ENCODE measurements at places on chromosomes 4 and X.

- no peak for DNase-seq
Observed at GRCh38 chr4:3322059-3322550, 29.3 kb downstream of the RGS12 start.

GRCh38 chrX:130560544-130560943 lies 158.8 kb downstream of the RBMX2 start:
- DNase-seq: no peak

DNA sequence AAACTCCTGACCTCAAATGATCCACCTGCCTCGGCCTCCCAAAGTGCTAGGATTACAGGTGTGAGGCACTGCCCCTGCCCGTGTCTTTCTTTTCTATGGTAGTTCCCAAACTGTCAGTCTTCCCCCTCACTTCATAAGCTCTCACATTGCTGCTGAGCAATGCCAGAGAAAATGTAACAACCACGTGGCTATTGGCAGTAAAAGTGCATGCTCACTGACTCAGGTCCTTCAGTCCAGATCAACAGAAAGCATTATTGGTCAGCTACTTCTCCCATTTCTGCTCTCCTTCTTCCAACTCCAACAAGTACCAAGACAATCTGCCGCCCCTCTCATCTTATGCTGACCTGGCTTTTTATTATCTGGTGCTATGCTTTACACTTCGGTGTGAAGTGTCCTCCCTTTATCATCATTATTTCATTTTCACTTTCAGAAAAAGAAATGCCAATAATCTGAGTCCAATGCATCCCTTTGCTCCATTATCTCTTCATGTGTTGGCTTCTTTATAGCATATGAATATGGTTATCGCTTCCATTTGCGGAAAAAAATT lies 133.8 kb upstream of the UGT8 start:
- DNase-seq: no peak

GRCh38 chr4:34046580-34046979 lies 2197.7 kb downstream of the ARAP2 start:
- DNase-seq: peak; percentile 9

GRCh38 chrX:38985375-38985774 lies 184.1 kb downstream of the MID1IP1 start:
- no peak for DNase-seq

- DNase-seq: no peak
Observed at GRCh38 chrX:153400146-153401132, 711 bp downstream of the PNMA6E start.

GRCh38 chr4:173420324-173420752 lies 21.4 kb upstream of the SCRG1 start:
- DNase-seq: no peak

GRCh38 chr4:82776925-82777542 lies 21.6 kb downstream of the SCD5 start:
- no peak for DNase-seq
